ENCODE measurements at places on chromosomes 7 and 10.
A peak's percentile ranks its signal among the peaks of the same experiment; 100 is the strongest.

GRCh38 chr10:25176421-25176968, 1.7 kb downstream of the GPR158 start:
- no peak for DNase-seq

GRCh38 chr7:128108641-128109423, 77.6 kb upstream of the LRRC4 start:
- peak; percentile 19 for DNase-seq

GRCh38 chr7:151107882-151108281, 21.6 kb downstream of the AGAP3 start:
- DNase-seq, result no peak

DNA sequence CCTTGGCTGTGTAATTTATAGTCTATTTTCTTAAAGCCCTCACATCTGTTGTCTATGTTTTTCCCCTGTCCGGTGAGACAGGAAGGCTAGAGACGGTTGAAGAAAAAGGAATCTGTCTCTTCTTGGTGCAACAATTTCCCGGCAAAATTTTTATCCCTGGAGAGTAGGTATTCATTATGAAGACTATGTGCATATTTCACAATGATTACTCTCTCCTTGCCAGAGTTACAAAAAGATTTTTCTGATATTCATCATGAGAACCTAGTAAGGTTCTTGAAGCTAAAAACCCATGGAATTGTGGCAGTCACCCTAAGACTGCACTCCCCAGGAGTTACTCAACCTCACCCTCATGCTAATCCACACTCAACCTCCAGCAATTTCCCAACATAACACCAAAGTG, 55.0 kb upstream of the GHITM start:
- DNase-seq, result no peak

- DNase-seq, result peak; percentile 90
These were observed at the start of gene NFKB2 for GRCh38 chr10:102395400-102396316. TSS of gene NFKB2 (plus strand) at chr10:102395705. CDS start at chr10:102395960, 255 bp downstream.

- no peak for DNase-seq
These were observed 171.8 kb upstream of the CDK1 start for GRCh38 chr10:60606343-60607080.

DNA sequence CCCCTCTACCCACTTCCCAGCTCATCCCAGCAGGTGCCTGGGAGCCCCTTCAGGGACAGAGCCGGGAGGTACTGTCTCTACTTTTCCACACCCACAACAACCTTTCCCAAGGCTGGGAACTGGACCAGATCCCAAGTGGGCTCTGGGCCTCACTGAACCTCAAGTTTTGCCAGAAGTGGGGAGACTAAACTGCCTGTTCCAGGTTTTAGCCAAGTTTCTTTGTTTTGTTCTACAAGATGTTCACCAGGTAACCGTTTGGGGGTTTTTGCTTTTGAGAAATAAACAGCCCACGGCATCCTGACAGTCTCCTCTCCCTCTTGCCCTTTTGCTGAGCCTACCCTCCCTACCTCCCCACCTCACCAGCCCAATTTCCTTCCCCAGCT, 10.6 kb upstream of the EMX2 start:
- no peak for DNase-seq

DNA sequence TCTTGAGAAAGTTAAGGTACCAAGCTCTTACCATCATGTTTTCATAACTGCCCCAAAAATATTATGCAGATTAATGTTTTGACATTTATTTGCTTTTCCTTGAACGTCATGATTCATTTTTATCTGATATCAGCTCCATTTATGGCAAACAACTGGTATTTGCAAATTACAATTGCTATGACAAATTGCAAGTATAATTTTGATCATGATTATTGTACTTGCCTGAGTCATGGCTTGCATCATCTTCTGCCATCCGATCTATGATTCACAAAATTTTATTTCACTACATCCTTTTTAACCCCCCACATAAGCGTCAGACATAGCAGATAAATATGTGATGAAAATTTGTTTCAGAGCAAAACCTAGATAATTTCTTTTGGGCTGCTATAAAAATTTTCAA, 155.0 kb downstream of the STK31 start:
- DNase-seq, result no peak

DNA sequence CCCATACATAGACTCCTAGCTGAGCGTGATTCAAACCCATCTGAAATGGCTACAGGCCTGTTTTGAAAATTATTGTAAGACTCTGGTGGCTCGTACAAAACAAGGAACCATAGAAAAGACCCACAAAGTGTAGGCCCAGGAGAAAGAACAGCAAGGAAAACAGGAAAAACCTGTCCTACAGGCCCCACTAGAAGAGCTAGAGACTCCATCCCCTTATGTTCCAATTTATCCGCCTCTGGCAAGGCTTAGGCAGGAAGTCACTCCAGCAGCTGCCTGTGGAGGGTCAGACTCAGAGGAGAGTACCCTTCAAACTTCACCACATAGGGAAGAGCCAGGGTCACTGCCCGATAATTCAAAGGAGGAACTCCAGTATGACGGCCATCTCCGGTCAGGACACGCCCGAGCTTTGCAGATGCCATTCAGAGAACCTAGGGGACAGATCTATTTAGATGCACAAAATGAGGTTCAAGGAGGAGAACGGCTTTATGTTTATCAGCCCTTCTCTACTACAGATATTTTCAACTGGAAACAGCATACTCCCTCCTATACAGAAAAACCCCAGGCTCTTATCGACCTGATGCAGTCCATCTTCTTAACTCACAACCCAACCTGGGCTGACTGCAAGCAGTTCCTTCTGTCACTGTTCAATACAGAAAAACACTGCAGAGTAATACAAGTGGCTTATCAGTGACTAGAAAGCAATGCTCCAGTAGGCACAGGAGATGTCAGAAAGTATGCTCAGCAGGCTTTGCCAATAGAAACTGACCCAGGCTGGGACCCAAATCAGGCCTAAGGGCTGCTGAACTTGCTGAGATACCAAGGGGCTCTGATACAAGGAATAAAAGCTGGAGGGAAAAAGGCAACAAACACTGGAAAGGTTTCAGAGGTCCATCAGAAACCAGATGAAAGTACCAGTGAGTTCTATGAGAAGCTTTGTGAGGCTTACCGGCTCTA, 8.6 kb upstream of the ZNF33B start:
- DNase-seq, result no peak

GRCh38 chr7:48355346-48355745, 184.1 kb downstream of the ABCA13 start:
- DNase-seq, result no peak

DNA sequence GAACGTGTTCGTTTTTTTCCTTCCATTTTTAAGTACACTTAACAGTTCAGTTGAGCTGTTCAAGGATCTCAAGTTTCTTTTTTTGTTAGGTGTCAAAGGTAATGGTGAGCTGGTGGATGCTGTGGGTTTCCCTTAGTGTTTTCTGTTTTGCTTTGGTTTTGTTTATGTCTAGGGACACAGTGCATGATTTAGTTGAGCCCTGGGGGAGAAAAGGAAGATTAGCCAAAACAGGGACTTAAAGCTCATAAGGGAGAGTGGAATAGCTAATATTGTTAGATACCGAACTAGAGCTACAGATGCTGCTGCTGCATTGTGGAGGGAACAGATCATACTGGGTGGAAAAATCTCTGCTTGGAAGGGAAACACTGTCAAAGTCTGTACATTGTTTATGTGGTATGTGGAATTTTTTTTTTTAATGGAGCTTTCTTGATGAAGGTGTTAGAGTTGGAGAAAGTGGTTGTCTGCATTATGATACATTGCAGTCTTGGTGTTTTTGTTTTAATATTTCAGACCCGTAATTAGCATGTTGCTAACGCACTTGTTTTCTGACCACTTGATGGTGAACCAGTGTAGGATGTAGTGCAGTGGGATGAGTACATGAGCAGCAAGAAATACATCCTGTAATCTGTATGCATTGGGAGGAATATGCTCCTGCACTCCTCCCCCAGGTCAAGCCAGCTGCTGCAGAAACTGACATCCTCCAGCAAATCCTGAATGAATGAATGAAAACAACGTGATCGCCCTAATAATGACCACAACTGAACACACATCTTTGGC, 2.1 kb downstream of the GLCCI1 start:
- DNase-seq, result no peak

- no peak for DNase-seq
These were observed 73.2 kb downstream of the AASS start for GRCh38 chr7:122070834-122071233.

DNA sequence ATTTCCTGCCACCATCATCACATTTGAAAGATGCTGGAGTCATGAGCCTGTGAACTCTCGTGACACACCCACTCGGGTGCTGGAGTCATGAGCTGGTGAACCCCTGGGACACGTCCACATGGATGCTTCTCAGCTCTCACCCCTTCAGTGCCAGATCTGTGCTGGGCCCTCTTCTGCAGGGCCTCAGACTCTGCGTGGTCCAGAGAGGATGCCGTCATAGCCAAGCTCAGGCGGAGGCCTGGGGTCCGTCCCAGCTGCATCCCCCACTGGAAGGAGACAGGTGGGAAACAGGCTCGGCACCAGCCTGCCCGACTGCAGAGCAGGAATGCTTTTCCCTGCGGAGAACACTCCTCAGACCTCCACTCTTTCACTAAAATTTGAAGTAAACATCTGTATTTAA, 156.5 kb upstream of the PPP2R2D start:
- peak; percentile 37 for DNase-seq

DNA sequence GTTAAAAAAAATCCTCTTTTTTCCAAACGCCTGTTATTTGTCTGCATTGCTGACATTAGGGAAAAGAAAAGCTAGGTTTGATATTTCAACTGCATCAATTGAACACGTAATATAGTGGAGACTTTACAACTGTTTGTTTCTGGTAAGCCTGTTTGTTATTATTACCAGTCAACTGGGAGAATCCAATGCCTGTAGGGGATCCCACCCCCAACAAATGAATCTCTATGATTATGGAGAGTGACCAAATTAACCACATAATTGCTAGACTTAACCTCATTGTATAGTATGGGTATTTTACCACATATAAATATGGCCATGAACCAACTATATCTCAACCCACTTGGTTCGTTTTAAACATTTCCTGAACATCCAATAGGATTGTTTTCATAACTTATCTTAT, 216.1 kb downstream of the TWIST1 start:
- DNase-seq, result no peak

DNA sequence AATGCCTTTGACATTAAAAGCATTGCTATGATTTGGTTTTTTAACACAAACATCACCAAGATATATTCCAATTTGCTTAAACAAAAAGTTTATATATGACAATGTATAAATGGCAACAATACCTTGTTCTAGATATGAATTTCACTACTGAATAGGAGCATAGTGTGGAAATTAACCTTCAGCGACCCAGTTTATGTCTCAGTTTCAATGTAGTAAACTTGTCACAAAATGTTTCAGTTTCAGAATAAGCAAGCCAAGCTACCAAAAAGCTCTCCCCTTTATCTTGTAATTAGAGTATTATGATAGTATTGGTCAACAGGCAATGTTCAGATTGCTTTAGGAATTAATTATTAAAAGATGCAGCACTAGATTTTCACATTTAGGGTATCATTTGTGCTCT, 99.6 kb upstream of the PCDH15 start:
- DNase-seq, result no peak

GRCh38 chr7:5255832-5256231, 26.9 kb upstream of the SLC29A4 start:
- no peak for DNase-seq

GRCh38 chr10:130553826-130554225, 417.6 kb downstream of the GLRX3 start:
- no peak for DNase-seq

DNA sequence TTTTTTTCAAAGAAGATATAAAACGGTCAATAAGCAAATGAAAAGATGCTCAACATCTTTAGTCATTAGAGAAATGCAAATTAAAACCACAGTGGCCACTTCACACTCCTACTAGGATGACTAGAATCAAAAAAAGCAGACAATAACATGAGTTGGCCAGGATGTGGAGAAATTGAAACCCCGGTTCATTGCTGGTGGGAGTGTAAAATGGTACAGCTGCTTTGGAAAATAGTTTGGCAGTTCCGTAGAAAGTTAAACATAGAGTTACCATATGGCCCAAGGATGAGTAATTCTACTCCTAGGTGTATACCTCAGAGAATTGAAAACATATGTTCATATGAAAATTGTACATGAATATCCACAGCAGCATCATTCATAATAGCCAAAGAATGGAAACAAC, 573.3 kb downstream of the GALNT17 start:
- DNase-seq, result no peak

GRCh38 chr10:29479981-29480954, 154.5 kb downstream of the SVIL start:
- DNase-seq, result no peak

DNA sequence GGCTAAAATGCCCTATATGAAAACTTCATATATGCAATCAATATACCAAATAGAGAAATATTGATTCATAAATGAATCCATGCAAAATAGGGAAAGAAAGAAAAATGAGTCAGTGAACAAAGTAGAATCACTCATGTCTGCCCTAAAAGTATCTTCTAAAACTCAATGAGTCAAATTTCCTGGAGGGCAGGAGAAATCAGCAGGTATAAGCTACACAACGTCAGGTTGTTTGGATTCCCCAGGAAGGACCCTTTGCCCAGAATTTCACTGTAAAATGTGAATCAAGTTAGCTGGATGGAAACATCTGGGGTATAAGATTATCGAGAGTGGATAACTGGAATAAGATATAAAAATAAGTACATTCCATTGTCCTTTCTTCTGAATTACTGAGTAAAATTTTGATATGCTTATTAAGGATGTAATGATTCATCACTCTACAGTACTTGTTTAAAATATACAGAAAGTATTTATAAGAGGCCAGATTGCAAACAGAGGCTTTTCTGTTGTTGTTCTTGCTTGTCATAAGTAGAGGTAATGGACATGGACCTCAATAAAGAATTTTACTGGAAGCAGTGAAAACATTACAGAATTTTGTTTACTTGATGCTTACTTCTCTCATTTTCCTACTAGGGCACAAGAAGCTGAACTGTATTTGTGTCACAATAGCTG, 99.0 kb downstream of the AGMO start:
- DNase-seq, result no peak

DNA sequence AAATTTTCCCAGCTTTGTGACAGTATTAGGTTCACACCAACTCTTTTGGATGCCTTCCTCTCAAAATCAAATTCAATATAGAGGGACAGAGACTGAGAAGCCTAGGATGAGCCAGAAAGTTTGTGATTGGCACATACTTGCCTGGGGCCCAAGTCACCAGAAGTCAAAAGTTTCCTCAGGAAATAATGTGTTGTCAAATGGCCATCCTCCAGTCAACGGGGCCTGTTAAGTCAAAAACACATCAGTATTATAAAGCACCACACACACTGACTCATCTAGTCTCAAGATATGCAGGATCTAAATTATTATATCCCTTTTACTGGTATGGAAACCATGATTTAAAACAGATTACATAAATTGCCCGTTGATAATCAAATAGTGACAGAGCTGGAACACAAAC, 158.1 kb downstream of the AHR start:
- DNase-seq, result no peak
